Activated T-helper 17 cell treated with anti-CD3 and anti-CD28 coated beads, Interleukin-2, amount 50 U/mL, for 72 hours (primary cell): ENCODE measurements at places on chromosomes 2 and 18. TPM values are rescaled to one million over a fixed set of nuclear protein-coding genes. Genes with fewer than 3 reads are reported as not detected.

DNA sequence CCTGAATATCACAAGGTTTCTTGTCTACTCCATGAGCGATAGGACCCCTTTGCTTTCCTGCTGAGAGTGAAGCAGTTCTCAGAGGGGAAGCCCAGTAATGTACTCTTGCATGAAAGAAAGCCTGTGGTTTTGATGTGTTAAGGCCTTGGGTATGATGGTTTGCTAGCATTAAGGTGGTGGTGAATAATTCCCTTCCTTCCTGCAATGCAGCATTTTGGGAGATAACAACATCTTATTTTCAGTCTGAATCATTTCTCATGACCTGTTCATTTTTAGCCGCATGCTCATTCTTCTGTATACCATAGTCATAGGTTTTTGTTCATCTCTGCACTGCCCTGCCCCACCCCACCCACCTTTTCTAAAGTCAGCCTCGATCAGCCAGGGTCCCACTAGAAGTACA lies 66.2 kb downstream of the HNMT start:
- peak; percentile 39 for ATAC-seq

GRCh38 chr2:233359823-233360222 lies 5.5 kb downstream of the DGKD start:
- ATAC-seq = no peak

GRCh38 chr2:152630466-152630865 lies 86.8 kb downstream of the PRPF40A start:
- no peak for ATAC-seq

ZC3H8 gene
- total RNA-seq = 21.2 TPM

CCDC141 gene
- total RNA-seq = 2.1 TPM
